ENCODE measurements at places on chromosomes 2 and 18. TPM values are rescaled to one million over a fixed set of nuclear protein-coding genes. Genes with fewer than 3 reads are reported as not detected.

DNA sequence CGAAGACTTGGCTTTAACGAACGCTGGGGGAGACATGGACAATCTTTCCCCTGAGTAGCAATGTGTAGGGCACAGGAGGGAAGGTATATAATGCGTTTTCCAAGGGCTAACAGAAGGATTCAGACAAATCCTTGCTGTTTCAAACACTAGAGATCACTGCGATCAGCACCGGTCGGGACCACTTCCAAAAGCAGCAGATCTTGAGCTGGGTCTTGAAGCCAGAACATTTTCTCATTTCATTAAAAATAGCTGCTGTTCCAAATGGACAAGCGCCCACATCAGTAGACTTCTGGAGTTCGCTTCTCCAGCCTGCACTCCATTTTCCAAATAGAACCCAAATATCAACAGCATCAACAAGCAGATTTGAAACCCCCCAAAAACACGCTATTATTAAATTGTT is 65.1 kb upstream of the MAPRE2 start:
- ATAC-seq: no peak

GRCh38 chr2:185738679-185739472 is at the start of gene FSIP2:
Gene FSIP2 (plus strand): TSS chr2:185738804. CDS start chr2:185738895, 91 bp downstream.
- ATAC-seq: peak; percentile 76

- no peak for ATAC-seq
These were observed 131.7 kb downstream of the DOCK10 start for GRCh38 chr2:224910574-224910925.

The SERPINB7 gene
- total RNA-seq: 1.4 TPM

DNA sequence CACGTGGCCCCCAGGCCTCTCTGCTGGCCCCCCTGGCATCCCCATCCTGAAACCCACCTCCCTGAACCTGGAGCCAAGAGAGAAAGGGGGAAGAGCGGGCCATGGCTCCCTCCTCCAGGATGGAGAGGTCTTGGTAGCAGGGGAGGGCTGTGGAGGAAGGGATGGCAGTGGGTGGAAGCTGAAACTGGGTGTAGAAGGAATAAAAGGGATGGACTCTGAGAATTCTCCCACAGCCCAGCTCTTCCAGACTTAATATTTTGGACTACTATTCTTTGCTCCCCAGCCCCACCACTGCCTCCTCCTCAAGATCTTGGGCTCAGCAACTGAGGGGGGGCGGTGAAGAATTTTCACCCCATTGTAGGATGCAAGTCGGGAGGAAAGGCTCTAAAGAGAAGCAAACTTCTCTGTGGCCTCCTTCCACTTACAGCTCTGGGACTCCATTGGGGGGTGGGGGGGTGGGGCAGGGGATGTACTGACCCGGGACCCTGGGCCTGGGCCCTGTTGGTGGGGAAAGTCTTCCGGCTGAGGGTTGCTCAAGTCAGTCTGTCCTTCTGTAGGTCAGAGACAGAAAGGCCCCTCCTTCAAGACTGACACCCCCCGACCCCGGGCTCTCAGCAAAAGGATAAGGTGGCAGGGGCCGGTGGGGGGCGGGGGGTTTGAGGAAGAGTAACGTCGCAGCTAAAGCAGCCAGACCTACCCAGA is 501 bp downstream of the TNS1 start:
- no peak for ATAC-seq

The IL36RN gene
- 64.1 TPM for total RNA-seq

The ZNF396 gene
- 0.80 TPM for total RNA-seq

- no peak for ATAC-seq
These were observed 154.5 kb upstream of the RASGRP3 start for GRCh38 chr2:33321876-33322483.

The GAD1 gene
- 1.1 TPM for total RNA-seq

DNA sequence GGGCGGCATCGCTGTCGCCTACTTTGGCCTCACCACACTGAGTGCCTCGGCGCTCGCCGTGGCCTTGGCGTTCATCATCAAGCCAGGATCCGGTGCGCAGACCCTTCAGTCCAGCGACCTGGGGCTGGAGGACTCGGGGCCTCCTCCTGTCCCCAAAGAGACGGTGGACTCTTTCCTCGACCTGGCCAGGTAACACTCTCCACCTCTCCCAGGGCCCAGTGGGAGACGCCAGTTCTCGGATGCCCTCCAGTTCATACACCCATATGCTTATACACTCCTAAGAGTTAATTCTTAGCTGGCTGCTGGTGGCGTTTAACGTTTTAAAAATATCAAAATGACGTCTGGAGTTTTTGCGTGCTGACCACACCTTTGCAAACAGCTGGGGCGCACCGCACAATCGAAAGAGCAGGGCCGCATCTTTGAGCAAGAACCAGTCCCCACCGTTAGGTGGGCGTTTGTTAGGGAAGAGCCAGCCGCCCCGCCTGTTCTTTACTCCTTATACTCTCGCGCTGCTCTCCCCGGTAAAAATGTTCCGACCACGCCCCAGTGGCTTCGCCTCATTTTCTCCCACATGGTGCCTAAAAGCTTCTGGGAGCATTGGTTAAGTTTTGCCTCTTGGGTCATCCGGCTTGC is 899 bp downstream of the SLC1A4 start:
- no peak for ATAC-seq

The DNAJC5G gene
- not detected for total RNA-seq

The EFHD1 gene
- total RNA-seq: 1.1 TPM

GRCh38 chr2:55017428-55017827 is 32.8 kb downstream of the RTN4 start:
- ATAC-seq: no peak

GRCh38 chr2:162199913-162200312 is 43.3 kb downstream of the FAP start:
- no peak for ATAC-seq

- no peak for ATAC-seq
These were observed 124.1 kb downstream of the PARD3B start for GRCh38 chr2:204669382-204669781.

GRCh38 chr18:77065221-77065981 is 67.2 kb downstream of the MBP start:
- peak; percentile 79 for ATAC-seq

DNA sequence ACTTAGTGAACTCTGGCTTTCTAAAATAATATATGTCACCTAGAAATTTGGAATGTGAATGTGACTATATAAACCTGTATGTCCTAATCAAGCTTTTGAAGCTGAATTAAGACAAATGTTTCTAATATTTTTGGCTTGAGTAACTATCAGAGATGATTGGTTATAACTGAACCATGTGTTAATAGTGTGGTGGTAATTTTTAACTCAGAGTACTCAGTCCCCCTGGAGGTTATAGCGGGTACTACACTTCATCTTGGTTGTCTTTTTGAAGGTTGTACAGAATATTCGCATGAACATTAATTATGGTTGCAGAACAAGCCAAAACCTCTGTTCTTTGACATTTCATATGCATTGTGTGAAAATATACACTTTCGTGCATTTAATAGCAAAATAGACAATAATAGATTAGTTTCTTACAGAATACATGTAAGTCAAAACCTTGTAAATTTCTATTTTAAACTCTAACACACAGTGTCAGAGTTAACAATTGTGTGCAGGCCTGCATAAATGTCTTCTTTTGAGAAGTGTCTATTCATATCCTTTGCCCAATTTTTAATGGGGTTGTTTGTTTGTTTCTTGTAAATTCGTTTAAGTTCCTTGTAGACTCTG is 86.0 kb downstream of the OSBPL6 start:
- peak; percentile 79 for ATAC-seq

The KCNK3 gene
- total RNA-seq: 0.44 TPM

- no peak for ATAC-seq
These were observed 110.7 kb downstream of the KLHL29 start for GRCh38 chr2:23495661-23496114.

The PARD6G gene
- 33.8 TPM for total RNA-seq

DNA sequence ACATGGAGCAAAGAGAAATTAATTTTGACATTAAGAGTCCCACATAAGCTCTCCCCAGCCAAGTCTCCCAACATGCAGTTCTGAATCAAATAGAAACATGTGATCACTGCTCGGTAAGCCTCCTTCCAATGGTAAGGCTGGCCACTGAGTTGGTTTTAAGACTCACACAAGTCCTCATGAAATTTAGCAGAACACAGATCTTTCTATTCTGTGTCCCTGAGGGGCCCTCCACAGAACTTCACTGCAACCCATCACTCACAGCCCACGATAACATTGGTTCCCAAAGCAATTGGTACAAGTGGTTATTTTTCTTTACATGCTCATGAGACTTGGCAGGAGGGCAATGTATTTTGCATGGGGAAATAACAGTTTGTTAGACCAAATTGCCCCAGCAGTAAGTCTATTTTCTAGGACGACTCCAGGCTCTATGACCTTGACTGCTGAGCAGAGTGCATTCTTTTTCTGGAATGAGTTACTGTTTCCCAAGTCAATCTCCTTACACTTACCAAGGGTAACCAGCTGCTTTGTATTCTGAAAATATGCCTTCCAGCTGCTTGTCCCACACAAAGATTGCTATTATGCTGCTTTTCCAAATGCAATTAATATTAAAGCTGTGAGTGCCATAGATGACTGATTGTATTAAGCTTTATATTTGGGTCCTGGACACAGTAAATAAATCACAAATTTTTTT is 142.3 kb upstream of the TANK start:
- no peak for ATAC-seq

The GYPC gene
- 4.9 TPM for total RNA-seq

The ZEB2 gene
- 6.5 TPM for total RNA-seq

GRCh38 chr2:48202863-48203642 is 296.8 kb upstream of the FBXO11 start:
- ATAC-seq: no peak

- no peak for ATAC-seq
These were observed 148.6 kb downstream of the HAUS1 start for GRCh38 chr18:46252759-46253158.

- no peak for ATAC-seq
These were observed 114.4 kb downstream of the CTNNA2 start for GRCh38 chr2:79627237-79627636.

DNA sequence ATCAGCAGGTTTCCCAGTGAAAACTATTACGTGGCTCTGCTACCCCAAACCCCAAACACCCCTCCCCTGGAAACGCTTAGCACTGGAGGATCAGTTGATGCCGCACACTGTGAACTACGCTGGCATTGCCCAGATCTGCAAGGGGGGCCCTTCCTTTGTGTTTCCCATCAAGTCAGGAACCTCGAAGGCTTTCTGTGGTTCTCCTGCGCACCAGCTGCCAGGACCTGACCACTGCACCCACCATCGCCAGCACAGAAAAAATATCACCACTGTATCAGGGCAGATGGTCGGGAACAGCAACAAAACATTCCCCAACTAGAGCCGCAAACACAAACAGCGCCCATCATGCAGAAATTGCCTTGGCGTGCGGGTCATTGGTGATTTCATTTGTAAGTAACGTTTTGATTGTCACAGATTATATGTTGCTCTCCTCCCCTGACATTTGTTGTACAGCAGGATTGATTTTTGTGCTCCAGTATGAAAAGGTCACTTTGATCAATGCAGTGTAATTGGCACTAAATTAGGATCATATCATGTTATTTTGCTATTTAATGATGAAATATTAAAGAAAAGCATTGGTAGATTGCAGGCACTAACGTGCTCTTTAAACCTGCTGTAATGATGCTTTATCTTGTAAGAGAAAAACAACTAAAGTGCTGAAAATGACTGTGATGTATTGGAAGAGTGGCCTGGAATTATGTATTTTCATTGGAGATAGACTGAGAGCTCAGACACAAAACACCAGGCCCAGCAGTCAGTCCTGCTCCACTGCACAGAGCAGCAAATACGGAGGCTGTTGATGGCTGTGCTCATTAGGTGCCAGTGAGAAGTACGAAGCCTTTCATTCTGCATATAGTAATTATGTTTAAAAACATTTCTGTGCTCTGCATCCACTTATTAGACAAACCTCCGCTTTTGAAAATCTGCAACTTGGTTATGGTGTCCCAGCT is 833.2 kb upstream of the SALL3 start:
- ATAC-seq: no peak

GRCh38 chr2:188524519-188525113 is 232.9 kb downstream of the GULP1 start:
- peak; percentile 68 for ATAC-seq

DNA sequence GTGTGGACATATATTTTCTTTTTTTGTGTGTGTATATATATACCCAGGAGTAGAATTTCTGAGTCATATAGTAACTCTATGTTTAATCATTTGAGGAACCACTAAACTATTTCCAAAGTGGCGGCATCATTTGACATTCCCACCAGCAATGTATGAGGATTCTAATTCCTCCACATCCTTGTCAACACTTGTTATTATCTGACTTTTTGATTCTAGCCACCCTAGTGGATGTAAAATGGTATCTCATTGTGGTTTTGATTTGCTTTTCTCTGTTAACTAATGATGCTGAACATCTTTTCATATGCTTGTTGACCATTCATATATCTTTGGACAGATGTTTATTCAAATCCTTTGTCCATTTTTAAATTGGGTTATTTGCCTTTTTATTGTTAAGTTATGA is 120.3 kb downstream of the TGFA start:
- no peak for ATAC-seq

GRCh38 chr2:177325554-177325953 is 61.0 kb upstream of the NFE2L2 start:
- ATAC-seq: no peak

GRCh38 chr2:198309081-198309480 is 504.7 kb downstream of the PLCL1 start:
- no peak for ATAC-seq

- ATAC-seq: no peak
These were observed 234.5 kb upstream of the STON1 start for GRCh38 chr2:48295421-48295820.

The OTX1 gene
- 1.8 TPM for total RNA-seq

- ATAC-seq: no peak
These were observed 1.4 kb downstream of the PCBP1 start for GRCh38 chr2:70088598-70089219.

The RFX8 gene
- total RNA-seq: not detected

The CHST10 gene
- 0.88 TPM for total RNA-seq

DNA sequence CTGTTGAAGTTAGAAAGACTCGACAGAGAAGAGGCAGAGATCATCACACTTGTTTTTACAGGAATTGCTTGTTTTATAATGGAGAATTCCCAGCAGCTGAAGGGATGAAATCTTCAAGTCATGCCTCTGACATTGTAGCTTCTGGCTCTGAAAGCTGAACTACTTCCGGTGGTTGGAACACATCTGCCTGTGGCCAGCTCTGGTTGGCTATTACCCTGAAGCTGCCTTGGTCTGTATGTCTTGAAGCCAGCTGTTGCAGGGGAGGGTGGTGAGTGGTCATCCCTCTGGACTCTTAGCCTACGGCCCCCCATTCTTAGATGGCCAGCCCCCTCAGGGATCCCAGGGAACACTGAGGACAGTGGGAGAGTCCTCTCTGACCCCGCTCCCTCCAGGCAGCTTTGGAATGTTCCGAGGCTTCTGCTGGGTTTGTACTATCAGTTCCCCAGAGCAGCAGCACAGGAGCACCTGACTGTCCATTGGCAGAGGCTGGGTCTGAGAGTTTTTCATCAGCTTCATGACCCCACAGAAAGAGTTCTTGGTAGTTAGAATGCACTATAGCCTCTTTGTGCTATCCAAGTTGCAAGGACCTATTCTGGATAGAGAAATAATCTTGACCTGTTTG is 87.4 kb upstream of the CAPN13 start:
- ATAC-seq: no peak

Measured in esophagus mucosa (tissue), 1 donor.